Posterior cingulate gyrus (tissue), 11 donors: ENCODE measurements at places on chromosomes 4 and X.

- DNase-seq: no peak
These were observed 36.8 kb upstream of the ARSD start for GRCh38 chrX:2965965-2966364.

DNA sequence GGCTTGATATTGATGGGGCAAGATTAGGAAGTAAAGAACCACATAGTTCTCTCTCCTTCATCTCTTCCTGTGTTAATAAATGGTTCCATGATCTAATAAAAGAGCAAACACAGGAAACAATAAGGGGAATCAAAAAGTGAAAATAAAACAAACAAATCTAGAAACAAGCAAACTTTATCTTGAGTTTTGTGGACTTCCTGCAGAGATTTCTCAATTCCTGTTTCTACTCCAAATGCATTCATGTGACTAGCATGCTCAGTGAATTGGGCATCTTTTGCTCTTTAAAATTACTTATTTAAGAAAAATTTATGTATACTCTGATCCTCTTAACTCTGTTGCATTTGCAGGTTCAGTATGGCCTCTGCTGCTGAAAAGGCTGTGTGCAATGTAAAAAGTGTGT is 682.0 kb downstream of the KCTD8 start:
- no peak for DNase-seq

DNA sequence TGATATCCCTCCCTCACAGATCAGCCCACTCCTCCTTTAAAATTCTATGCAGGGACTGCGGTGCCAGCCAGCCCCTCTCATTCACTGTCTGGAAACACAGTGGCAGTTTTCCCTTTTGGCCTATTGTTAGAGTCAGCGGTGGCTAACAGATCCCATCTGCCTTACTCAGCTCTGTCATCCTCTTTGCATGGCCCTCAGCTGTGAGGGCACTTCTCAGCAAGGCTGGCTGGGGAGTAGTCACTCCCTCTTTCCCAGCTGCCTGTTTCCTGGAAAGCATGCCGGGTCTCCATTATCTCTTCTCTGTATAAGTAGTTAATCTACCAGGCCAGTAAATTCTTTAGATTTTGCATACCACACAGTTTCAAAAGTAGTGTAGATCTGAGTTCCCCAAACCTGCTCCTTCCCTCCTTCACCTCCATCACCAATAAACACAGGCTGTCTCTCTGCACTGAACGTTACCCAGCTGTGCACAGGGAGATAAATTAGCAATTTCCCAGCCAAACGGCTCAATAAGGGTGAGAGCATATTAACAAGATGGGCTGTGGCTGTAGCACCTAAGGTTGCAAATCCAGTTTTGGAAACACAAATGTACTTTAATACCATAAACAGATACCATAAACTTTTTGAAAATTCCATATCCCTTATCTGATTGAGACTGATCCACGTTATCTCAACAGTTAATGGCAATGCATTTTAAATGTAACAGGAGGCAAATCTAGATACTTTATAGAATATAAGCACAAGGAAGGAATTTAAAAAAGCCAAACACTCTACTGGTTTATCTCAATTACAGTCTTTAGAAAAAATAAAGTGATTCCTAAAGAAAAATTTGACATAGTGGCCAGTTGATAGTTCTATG is 229.3 kb downstream of the ANKRD50 start:
- no peak for DNase-seq

- DNase-seq: no peak
These were observed 163.8 kb downstream of the ATRX start for GRCh38 chrX:77622233-77622632.

- DNase-seq: no peak
These were observed 40.7 kb downstream of the MTTP start for GRCh38 chr4:99615170-99615820.

GRCh38 chr4:186584912-186585311 is 29.5 kb upstream of the MTNR1A start:
- no peak for DNase-seq

DNA sequence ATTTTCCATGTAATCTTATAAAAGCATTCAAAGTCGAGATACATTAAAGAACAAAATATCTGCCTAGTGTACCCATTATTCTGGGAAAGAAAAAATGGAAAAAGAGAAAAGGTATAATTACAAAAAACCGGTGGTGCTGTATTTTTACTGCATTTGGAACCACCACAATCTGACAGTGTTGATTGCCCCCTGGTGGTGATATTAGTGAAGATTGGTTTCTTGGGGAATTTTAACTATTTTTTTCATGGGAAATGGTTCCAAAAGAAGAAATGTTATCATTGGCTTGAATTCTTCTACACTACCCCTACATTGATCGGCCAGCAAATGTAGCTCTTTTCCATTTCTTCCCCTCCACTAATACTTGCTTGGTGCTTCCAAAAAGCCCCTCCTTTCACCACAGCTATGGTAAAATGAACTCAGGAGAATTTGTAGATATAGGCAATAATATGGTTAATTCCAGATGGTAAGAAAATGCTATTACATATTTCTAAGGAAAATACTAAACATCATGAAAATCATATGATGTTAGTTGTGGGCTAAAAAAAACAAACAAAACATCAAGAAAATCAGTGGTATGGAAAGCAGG is 50.0 kb downstream of the COX18 start:
- no peak for DNase-seq

DNA sequence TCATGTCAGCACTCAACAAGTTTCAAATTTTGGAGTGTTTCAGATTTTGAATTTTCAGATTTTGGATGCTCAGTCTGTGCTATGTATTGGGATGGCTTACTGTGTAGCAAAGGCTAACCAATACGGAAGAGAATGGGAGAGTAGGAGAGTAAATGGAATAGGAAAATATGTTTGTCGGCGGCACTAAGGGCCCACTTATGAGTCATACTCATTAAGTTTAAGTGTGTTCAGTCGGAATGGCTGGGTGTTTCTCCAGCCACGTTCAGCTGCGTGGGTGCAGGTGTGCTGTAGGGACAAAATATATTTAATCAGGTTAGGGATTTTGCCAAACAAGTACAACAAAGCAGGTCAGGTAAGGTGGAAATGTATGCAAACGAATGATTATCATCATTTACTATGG is 13.6 kb downstream of the FTHL17 start:
- DNase-seq: no peak

- no peak for DNase-seq
These were observed 608.6 kb upstream of the NR3C2 start for GRCh38 chr4:149050840-149051239.

DNA sequence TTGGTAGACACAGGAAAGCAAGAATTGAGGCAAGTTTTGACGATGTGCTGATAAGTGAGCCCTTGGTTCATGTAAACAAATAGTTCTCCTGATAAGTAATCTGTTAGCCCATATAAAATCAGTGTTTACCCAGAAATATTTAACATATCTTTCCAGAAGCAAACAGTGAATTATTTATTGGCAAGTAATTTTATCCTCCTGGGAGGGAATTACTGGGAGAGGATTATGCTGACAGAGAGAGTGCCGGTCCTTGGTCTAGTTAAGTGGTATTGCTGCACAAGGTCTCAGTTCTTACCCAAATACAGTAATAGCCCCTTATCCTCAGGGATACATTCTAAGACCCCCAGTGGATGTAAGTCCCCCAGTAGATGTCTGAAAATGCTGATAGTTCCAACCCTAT is 315.4 kb downstream of the CCSER1 start:
- no peak for DNase-seq

- DNase-seq: no peak
These were observed 2.4 kb upstream of the FGFRL1 start for GRCh38 chr4:1008840-1009541.

- DNase-seq: no peak
These were observed 57.4 kb downstream of the FAT1 start for GRCh38 chr4:186666252-186666651.

DNA sequence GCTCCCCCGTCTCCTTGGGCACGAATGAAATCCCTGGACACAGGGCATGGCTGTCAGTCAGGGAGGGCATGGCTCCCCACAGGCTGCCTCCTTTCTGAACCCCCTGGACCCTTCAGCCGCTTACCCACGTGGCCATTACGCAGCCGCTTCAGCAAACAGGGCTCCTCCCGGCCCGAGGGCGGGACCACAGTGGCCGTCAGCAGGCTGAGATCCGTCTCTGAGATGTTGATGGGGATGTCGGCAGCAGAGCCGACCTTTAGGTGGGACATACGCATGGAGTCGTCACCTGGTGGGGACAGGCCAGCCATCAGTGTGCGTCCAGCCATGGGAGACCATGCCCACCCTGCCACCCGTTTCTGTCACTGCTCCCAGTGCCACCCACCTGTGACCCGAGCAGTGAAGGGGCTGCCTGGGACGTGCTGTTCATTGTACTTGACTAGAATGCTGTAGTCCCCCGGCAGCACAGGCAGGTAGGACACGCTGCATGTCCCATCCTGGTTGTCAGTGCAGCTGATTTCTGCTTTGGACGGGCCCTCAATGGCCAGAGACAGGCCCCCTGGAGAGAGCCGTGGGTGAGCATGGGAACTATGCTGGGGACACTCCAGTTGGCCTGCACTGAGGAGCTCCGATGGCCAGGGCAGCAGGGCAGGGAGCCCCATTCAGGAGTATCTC is 21.1 kb downstream of the FLNA start:
- DNase-seq: no peak

DNA sequence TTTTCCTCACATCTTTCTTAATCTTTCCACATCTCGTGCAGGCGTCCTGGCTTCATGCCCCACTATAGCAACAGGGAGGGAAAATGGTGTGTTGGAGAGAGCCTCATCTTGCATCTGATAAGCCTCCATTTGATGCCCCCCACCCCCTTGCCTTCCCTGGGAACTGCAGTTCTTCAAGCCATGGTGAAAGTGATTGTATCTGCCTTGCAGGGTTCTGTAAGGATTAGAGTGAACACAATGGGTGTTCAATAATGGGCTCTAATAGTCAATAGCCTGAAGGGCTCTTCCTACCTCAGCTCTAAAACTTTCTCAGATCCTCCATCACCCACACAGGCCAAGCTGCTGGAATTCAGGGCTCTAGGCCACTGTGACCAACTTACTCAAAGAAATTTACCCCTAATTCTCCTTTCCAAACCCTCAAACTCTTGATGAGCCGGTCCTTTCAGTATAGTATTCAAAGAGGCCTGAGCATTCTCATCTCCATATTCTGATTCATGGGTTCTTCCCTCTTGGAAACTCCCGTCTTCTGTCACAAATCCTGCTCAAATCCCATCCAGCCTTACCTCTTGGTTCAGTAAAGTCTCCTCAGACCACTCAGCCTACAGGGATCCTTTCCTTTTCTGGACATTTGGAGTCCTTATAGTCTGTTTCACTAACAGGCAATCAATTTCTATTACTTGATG is 128.3 kb upstream of the TRIM2 start:
- no peak for DNase-seq

DNA sequence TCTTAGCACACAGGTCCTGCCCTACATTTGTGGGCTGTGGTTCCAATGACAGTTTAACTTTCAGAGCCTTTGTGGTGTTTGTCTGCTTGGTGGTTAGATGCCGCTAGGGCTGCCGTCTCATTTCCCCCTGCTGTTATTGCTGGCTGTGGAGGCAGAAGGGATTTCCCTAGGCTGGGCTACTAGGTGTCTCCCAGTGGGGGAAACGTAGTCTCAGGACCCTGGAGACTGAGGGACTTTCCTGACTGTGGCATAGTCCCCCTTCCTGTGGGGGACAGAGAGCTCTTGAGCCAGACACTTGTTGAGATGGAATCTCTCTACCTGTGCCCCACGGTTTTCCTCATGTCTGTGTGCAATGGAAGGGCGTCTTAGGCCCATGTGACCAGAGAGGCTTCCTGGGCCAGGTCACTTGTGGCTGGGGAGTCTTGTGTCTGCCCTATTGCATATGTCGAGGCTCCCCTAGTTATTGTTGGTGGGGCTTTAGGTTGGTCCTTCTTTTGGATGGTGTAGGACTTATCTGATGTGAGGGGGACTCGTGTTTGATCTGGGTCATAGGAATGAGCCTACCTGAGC is 68.2 kb downstream of the ARHGAP10 start:
- DNase-seq: no peak

- no peak for DNase-seq
These were observed 3.4 kb downstream of the CTBP1 start for GRCh38 chr4:1245481-1246051.

DNA sequence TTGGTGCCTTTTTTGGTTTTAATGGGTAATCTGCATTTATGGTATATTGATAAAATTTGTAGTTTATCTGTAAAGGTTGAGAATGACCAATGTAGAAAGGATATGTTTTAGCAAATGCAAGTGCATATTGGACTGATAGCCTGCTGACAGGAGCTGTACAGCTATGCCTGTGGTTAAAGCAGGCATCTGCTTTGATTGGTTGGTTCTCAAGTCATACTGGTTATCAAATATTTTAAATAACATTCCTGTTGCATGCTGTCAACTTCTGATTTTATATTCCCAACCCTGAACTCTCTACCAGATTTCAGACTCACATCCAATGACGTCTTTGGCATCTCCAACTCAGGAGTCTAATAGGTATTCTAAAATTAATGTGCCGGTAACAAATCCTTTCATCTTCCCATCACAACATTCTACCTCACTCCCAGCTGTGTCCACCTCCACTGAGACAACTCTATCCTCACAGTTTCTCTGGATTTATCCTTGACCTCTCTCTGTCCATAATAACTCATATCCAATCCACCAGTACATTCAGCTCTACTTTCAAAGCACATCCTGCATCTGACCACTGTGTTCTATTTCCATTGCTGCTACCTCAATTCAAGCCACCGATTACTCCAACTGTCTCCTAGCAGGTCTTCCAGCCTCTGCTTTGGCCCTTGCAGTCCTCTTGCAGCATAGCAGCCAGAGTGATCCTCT is 125.7 kb downstream of the CAMK2D start:
- no peak for DNase-seq

- peak; percentile 64 for DNase-seq
These were observed at the start of gene ZDHHC15 for GRCh38 chrX:75522565-75523431. ZDHHC15 (minus strand) TSS chrX:75523037; CDS start chrX:75523024, 13 bp downstream.

DNA sequence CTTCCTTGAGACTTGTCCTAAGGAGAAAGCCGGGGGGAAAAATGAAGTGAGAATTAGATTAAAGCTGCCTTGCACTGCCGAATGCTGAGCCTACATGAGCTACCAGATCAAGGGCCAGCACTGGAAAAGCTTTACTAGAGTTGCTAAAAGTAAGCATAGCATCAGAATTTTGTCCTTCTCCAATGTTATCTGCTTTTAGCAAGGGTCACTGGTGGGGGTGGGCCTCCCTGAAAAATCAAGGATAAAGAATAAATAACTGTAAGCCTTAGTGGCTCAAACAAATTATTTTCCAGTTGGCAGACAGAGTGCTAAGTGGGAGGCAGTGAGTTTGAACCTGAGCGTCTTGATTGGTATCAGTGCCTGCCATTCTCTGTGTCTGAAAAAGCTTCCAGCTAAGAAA is 310.5 kb upstream of the PITX2 start:
- no peak for DNase-seq

DNA sequence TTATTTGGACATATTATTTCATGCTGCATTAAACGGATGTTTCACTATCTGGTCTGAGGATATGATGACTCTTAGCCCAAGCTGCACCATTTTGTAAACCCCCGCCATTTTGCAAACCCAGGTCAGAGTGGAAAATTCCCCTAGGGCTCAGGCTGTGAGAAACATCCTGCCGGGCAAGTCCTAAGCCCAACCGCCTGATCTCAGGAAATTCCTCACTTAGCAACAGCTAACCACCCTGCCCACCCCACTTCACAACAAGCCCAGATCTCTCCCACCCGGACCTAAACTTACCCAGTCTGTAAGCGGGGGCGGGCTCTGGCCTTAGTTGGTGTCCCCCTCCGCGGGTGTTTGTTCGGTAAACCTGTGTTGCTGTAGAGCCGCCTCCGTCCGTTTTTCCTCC is 2747.1 kb downstream of the PCDH7 start:
- DNase-seq: no peak

- DNase-seq: no peak
These were observed 9.5 kb downstream of the IDS start for GRCh38 chrX:149495573-149496071.
